ENCODE measurements at places on chromosomes 7 and 10.
A peak's percentile ranks its signal among the peaks of the same experiment; 100 is the strongest.

DNA sequence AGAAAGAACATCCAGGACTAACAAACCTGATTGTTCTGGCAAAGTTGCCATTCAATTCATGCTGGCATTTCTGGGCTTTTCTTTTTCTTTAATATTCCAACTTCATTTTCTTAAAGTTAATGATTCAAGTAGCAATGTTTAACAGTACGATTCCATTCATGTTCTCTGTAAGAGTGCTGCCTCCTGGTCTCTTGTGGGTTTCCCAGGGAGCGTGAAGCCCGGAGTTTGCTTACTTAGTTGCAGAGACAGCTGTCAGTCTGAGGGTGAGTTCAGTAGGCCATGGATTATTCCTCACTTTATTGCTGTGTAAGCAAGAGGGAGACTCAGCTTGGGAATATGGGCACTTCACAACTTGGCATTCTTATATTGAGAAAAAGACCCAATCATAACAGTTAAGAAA lies 142.2 kb downstream of the TWIST1 start:
- H3K27ac ChIP-seq, result no peak overlapping the region
- peaks cover 8% of the 10 kb centered on the region for H3K36me3 ChIP-seq
- peaks cover 2% of the 10 kb centered on the region for H3K27me3 ChIP-seq
- no peak overlapping the region for H3K4me3 ChIP-seq

DNA sequence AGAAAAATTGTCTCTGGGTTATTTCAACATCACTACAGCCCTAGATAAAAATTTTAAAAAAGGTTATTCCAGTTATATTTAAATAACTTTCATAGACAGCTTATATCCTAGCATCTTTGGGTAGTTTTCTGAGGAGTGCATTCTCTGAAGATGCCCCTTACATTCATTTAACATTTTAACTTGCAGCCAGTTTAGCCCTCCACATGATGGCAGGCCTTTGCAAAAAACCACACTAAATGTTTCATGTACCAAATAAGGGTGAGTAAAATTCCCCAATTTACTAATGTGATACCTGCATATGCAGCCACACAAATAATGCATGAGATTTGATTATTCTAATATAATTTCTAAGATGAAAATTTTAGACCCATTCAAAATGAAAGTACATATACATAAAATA lies 108.4 kb upstream of the ZWINT start:
- no peaks in the 10 kb centered on the region for H3K27me3 ChIP-seq
- H3K4me3 ChIP-seq, result no peak overlapping the region
- H3K27ac ChIP-seq, result no peak overlapping the region
- no peaks in the 10 kb centered on the region for H3K36me3 ChIP-seq
- no peak for DNase-seq

DNA sequence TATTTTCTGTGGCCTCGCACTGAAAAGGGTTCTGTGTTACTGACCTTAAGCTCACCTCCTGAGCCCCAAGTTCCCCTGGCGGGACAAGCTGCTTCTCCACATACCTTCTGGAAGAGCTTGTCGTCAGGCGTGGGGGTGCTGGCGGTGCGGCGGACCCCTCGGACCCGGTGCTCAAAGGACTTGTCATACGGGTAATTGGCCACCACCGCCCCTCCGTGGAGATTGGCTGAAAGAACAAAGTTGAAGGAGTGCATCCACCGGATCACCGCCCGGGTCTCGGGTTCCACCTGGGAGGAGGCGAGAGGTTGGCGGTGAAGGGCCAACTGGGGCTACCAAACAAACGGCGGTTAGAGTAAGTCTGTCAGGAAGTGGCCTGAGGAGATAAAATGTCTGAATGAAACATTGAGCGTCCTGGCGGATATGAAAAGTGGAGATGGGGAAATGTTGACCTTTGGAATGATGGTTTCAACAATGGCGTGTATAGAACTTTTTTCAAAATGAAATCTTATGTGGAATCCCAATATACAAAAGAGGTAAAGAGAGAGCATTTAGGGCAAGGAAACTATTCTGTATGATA lies 16.5 kb downstream of the CPN1 start:
- H3K27ac ChIP-seq, result no peak overlapping the region
- H3K36me3 ChIP-seq, result no peaks in the 10 kb centered on the region

GRCh38 chr10:37681617-37681999 lies 175.8 kb downstream of the ZNF248 start:
- no peak overlapping the region for H3K4me3 ChIP-seq
- no peaks in the 10 kb centered on the region for H3K27me3 ChIP-seq
- H3K27ac ChIP-seq, result no peak overlapping the region
- no peaks in the 10 kb centered on the region for H3K4me1 ChIP-seq
- peaks cover 7% of the 10 kb centered on the region for H3K36me3 ChIP-seq

DNA sequence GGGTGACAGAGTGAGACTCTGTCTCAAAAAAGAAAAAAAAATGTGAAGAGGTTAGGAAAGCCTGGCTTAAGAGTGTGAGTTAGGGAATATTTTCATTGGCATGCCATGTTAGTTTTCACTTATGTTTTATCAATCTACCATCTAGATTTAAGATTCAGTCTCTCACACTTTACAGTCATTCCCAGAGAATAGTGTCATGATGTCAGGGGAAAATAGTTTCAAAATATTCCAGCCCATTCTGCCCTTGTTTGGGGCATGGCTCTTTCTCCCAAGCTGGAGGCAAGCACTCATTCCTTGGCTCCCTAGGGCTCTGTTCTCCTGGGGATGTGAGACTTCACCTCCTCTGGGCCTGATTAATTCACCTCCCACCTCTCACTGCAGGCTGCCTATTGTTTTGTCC lies 331.5 kb downstream of the CXCL12 start:
- H3K27me3 ChIP-seq, result peaks cover 7% of the 10 kb centered on the region
- H3K36me3 ChIP-seq, result no peaks in the 10 kb centered on the region
- H3K4me3 ChIP-seq, result no peak overlapping the region
- no peak overlapping the region for H3K27ac ChIP-seq

GRCh38 chr7:151051108-151051507 lies 2.8 kb downstream of the ASIC3 start:
- peak; percentile 34 for DNase-seq
- H3K4me1 ChIP-seq, result peaks cover 2% of the 10 kb centered on the region
- H3K27me3 ChIP-seq, result peaks cover 1% of the 10 kb centered on the region
- H3K36me3 ChIP-seq, result peaks cover 5% of the 10 kb centered on the region

- H3K4me3 ChIP-seq, result no peak overlapping the region
- no peaks in the 10 kb centered on the region for H3K4me1 ChIP-seq
- DNase-seq, result no peak
- H3K36me3 ChIP-seq, result no peaks in the 10 kb centered on the region
- peaks cover 5% of the 10 kb centered on the region for H3K27me3 ChIP-seq
- no peak overlapping the region for H3K27ac ChIP-seq
These were observed 14.0 kb upstream of the GPR37 start for GRCh38 chr7:124779620-124780019.

DNA sequence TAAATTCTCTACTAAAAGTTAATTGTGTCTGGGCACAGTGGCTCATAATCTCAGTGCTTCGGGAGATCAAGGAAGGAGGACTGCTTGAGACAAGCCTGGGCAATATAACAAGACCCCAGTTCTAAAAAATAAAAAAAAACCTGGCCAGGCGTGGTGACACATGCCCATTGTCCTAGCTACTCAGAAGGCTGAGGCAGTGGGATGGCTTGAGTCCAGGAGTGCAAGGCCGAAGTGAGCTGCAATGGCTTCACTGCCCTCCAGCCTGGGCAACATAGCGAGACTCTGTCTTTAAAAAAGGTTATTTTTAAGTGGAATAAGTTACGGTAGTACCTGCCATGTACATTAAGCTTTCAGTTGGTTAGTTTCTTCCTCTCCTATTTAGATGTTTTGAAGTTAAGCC lies 28.9 kb downstream of the CDK14 start:
- DNase-seq, result no peak
- no peaks in the 10 kb centered on the region for H3K36me3 ChIP-seq
- H3K27me3 ChIP-seq, result peaks cover 4% of the 10 kb centered on the region
- no peak overlapping the region for H3K27ac ChIP-seq
- no peaks in the 10 kb centered on the region for H3K4me1 ChIP-seq

- H3K27me3 ChIP-seq, result no peaks in the 10 kb centered on the region
- DNase-seq, result no peak
- no peak overlapping the region for H3K4me3 ChIP-seq
- H3K36me3 ChIP-seq, result no peaks in the 10 kb centered on the region
- H3K27ac ChIP-seq, result no peak overlapping the region
These were observed 90.6 kb upstream of the SEMA3E start for GRCh38 chr7:83739527-83739926.

DNA sequence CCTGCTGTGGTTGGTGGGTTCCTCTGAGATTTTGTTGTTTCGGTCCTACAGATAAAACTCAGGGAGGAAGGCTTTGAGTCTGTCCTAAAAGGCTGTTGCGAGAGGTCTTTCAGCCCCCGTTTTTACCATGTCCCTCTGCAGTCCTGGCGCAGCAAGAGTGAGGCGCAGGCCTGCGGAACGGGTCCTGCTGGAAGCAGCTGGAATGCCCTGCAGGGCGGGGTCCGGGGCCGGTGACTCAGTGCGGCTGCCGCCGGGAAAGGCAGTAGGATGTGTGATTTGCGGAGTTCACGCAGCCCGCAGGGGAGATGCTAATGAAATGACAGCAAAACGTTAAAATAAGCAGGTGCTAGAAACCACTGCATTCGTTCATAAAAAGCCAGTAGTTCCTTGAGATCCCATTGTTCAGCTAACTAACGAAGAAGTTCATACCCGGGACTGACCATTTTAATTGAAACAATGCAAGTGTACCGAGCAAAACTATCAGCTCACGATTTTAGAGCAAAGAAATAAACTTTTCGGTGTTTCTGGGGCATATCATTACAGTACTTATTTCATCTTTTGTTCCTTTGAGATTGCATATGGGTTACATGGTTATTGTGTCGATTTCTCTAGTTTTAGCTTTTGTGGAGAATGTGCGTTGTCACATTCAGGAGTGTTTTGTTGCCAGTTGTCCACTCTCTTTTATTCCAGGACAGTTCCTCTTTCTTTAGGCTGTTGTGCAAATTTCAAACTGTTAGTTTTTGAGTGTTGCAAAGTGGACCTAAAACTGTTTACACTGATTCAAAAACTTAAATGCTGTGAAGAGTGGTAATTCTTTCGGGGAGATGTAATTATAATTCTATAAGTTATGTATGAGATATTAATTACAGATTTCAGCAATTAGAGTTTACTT lies 783 bp downstream of the ANLN start:
- peak overlapping the region; percentile 43 for H3K27ac ChIP-seq
- H3K4me3 ChIP-seq, result peak overlapping the region; percentile 86
- DNase-seq, result peak; percentile 48
- peaks cover 25% of the 10 kb centered on the region for H3K4me1 ChIP-seq
- peaks cover 4% of the 10 kb centered on the region for H3K36me3 ChIP-seq

GRCh38 chr10:48322017-48322416 lies 15.5 kb downstream of the MAPK8 start:
- H3K36me3 ChIP-seq, result no peaks in the 10 kb centered on the region
- H3K27me3 ChIP-seq, result no peaks in the 10 kb centered on the region
- peaks cover 45% of the 10 kb centered on the region for H3K4me1 ChIP-seq
- H3K4me3 ChIP-seq, result no peak overlapping the region

- peaks cover 3% of the 10 kb centered on the region for H3K27me3 ChIP-seq
- H3K36me3 ChIP-seq, result peaks cover 38% of the 10 kb centered on the region
- DNase-seq, result no peak
- H3K27ac ChIP-seq, result no peak overlapping the region
- H3K4me3 ChIP-seq, result no peak overlapping the region
- H3K4me1 ChIP-seq, result peaks cover 13% of the 10 kb centered on the region
These were observed 12.2 kb downstream of the SEPHS1 start for GRCh38 chr10:13335881-13336280.

GRCh38 chr7:27245798-27246691 lies 3.4 kb downstream of the EVX1 start:
- DNase-seq, result no peak
- H3K36me3 ChIP-seq, result peaks cover 4% of the 10 kb centered on the region
- H3K4me1 ChIP-seq, result peaks cover 4% of the 10 kb centered on the region
- no peak overlapping the region for H3K27ac ChIP-seq
- H3K4me3 ChIP-seq, result no peak overlapping the region

DNA sequence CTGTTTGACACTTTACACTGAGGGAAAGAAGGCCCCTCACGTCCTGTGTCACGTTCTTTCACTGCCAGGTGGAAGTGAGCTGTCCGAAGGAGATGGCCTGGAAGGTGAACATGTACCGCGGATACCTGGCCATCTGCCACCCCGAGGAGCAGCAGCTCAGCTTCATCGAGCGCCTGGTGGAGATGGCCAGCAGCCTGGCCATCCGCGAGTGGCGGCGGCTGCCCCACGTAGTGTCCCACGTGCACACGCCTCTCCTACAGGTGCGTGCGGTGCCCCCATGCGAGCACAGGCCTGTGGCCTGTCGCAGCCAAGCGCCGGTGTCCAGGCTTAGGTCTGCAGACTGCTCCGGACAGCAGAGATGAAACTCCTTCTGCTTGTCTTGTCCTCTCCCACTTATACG lies 103.4 kb downstream of the TRRAP start:
- no peak overlapping the region for H3K27ac ChIP-seq
- DNase-seq, result no peak
- H3K4me1 ChIP-seq, result no peaks in the 10 kb centered on the region
- H3K36me3 ChIP-seq, result peaks cover 38% of the 10 kb centered on the region
- no peak overlapping the region for H3K4me3 ChIP-seq

GRCh38 chr7:8357536-8357935 lies 75.9 kb upstream of the NXPH1 start:
- no peak overlapping the region for H3K4me3 ChIP-seq
- peaks cover 5% of the 10 kb centered on the region for H3K27me3 ChIP-seq
- no peak overlapping the region for H3K27ac ChIP-seq
- H3K36me3 ChIP-seq, result no peaks in the 10 kb centered on the region
- no peak for DNase-seq

Data from immature natural killer cell (primary cell).